ENCODE measurements at places on chromosomes 3 and 15.

DNA sequence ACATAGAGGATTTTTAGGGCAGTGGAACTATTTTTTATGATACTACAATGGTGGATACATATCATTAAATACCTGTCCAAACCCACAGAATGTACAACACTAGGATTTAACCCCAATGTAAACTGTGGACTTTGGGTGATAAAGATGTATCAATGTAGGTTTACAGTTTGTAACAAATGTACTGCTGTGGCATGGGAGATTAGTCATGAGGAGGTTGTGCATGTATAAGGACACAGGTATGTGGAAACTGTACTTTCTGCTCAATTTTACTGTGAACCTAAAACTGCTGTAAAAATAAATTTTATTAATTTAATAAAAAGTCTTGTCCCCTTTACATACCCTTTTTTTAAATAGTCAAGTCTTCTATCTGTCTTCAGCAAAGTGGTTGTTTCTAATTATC is 322.5 kb upstream of the EPHA3 start:
- DNase-seq = no peak

GRCh38 chr3:113405180-113405579 is 36.1 kb downstream of the CFAP44 start:
- DNase-seq = no peak

DNA sequence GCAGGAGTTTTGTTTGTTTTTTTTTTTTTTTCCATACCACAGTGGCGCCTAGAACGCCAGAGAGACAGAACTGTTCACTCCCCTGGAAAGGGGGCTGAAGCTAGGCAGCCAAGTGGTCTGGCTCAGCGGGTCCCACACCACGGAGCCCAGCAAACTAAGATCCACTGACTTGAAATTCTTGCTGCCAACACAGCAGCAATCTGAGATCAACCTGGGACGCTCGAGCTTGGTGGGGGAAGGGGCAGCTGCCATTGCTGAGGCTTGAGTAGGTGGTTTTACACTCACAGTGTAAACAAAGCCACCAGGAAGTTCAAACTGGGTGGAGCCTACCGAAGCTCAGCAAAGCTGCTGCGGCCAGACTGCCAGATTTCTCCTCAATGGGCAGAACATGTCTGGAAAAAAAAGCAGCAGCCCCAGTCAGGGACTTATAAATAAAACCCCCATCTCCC is 29.8 kb downstream of the SPICE1 start:
- DNase-seq = peak; percentile 36

DNA sequence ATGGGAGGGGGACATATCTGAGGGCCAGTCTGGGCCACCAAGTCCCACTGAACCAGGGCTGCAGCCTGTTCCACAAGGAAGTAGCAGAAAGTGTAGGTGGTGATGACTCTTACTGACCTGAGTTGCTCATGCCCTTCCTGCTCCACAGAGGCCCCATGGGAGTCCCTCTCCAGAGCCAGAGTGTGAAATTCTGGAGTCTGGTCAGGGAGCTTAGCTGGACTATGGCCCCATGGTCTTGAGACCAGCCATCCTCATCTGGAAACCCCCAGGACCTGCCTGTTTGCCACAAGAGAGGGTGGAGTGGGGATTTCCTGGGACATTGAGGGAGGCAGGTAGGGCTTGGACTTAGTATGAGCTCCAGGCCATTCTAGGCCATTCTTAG is 3.0 kb downstream of the SPINT1 start:
- DNase-seq = no peak

- DNase-seq = no peak
These were observed 12.1 kb upstream of the FBLN2 start for GRCh38 chr3:13536832-13537231.

DNA sequence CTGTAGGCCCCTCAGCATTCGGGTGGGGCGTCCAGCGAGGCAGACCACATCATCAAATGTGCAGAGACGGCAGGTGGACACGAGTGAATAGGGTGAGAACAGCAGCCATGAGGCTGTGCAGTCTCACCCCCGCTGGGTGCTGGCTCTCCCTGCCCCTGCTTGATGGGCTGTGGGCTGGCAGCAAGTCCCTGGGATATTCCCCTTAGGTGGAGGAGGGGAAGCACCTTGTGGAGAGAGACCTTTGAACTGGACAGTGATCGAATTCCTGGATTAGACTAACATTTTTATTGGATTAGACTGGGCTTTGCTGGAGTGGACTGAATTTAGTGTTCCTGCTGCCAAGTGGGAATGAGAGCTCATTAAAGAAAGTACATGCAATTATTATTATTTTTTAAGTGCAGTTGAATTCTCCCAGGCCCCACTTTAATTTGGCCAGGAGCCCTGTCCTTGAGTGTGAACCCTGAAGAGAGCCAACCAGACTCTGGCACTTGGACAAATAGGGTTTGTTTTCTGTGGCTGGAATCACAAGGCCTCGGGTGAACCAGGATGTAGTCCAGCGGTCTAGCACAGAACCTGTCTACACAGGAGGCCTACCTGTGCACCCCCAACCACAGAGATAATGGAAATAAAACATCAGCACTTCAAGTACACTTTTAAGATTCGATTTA is 193.1 kb downstream of the ABHD5 start:
- no peak for DNase-seq

- no peak for DNase-seq
These were observed 476.1 kb downstream of the EDEM1 start for GRCh38 chr3:5663601-5664000.

GRCh38 chr3:120688121-120688520 is 6.1 kb upstream of the HGD start:
- DNase-seq = no peak

DNA sequence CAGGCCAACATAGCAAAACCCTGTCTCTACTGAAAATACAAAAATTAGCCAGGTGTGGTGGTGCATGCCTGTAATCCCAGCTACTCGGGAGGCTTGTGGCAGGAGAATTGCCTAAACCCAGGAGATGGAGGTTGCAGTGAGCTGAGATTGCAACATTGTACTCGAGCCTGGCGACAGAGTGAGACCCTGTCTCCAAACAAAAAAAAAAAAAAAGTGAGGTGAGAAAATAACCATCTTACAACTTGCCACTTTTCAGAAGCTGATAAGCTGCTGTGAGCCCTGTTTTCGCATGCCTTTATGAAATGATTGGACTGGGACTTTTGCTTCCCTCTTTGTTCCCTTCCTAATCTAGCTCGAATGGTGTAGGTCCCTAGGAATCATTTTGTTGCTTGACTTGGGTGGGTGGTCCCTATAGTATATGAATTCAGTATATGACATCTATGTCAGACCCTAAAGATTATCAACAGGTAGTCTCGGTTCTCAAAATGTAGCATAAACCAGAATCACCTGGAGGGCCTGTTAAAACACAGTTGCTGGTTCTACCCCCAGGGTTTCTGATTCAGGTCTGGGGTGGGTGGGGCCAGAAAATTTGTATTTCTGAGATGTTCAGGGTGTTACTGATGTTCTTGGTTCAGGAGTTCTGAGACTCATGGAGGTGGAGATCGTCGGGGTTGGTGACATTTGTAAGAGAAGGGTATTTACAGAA is 107.9 kb downstream of the FNDC3B start:
- no peak for DNase-seq

GRCh38 chr15:75750261-75751050 is 37.8 kb upstream of the CSPG4 start:
- DNase-seq = no peak

DNA sequence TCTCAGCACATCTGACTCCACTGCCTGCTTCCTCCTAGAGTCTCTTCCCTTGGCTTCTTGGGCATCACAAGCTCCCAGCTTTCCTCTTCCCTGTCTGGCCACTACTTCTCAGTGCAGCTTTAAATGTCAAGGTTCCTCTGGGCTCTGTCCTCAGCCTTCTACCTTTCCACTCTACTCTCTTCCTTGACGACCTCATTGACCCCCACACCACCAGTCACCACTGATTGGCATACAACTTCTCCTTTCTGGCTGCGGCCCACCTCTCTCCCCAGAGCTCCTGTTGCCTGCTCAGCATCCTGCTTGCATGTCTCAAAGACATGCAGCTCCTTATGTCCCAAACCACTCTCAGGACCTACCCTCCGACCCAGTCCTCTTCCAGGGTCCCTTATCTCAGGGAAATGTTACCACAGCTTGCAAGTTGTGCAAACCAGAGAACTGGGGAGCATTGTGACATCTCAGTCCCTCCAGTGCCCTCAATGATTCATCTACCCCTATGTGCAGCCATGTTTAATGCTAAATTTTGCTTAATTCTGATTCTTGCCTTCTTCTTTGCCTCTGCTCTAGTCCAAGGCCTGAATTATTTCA is 49.9 kb downstream of the TRPM1 start:
- no peak for DNase-seq

GRCh38 chr15:20351448-20351971 is 190.1 kb downstream of the GOLGA6L6 start:
- DNase-seq = no peak

- DNase-seq = no peak
These were observed 191.9 kb upstream of the LRIG1 start for GRCh38 chr3:66692766-66693150.
